ENCODE measurements at places on chromosomes 1 and 21. TPM values are rescaled to one million over a fixed set of nuclear protein-coding genes. Genes with fewer than 3 reads are reported as not detected.

DNA sequence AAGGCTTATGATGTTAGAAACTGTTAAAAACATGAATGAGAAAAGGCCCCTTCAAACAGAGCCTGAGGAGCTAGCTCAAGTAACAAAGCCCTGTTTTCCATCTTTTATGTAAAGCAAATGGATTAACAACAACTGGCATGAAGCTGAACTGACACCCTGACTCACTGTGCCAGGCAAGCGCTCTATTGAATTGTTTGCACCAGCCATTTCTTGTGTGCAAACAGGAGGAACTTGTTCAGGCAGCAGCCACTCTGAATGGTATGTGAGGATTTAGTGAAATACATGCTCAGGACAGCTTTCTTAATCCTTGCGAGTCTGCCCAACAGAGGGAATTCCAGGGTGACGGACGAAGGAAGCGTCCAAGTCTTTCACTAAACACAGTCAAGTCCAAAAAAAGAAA lies 291.1 kb upstream of the ADGRL2 start:
- H3K4me1 ChIP-seq, result peaks cover 8% of the 10 kb centered on the region
- DNase-seq, result no peak
- H3K27me3 ChIP-seq, result no peaks in the 10 kb centered on the region
- no peaks in the 10 kb centered on the region for H3K36me3 ChIP-seq

- no peak overlapping the region for H3K4me3 ChIP-seq
- no peaks in the 10 kb centered on the region for H3K36me3 ChIP-seq
- H3K27ac ChIP-seq, result no peak overlapping the region
- DNase-seq, result no peak
These were observed 3.6 kb downstream of the PSEN2 start for GRCh38 chr1:226873771-226874578.

GRCh38 chr1:234271243-234271606 lies 102.0 kb upstream of the COA6 start:
- H3K27me3 ChIP-seq, result no peaks in the 10 kb centered on the region
- H3K36me3 ChIP-seq, result no peaks in the 10 kb centered on the region
- no peaks in the 10 kb centered on the region for H3K4me1 ChIP-seq
- H3K4me3 ChIP-seq, result no peak overlapping the region
- DNase-seq, result no peak

The GLRX2 gene
- total RNA-seq, result 19.0 TPM

Measured in upper lobe of right lung (tissue), 1 donor.